ENCODE measurements at places on chromosomes 7 and 10. TPM values are rescaled to one million over a fixed set of nuclear protein-coding genes. Genes with fewer than 3 reads are reported as not detected.

DNA sequence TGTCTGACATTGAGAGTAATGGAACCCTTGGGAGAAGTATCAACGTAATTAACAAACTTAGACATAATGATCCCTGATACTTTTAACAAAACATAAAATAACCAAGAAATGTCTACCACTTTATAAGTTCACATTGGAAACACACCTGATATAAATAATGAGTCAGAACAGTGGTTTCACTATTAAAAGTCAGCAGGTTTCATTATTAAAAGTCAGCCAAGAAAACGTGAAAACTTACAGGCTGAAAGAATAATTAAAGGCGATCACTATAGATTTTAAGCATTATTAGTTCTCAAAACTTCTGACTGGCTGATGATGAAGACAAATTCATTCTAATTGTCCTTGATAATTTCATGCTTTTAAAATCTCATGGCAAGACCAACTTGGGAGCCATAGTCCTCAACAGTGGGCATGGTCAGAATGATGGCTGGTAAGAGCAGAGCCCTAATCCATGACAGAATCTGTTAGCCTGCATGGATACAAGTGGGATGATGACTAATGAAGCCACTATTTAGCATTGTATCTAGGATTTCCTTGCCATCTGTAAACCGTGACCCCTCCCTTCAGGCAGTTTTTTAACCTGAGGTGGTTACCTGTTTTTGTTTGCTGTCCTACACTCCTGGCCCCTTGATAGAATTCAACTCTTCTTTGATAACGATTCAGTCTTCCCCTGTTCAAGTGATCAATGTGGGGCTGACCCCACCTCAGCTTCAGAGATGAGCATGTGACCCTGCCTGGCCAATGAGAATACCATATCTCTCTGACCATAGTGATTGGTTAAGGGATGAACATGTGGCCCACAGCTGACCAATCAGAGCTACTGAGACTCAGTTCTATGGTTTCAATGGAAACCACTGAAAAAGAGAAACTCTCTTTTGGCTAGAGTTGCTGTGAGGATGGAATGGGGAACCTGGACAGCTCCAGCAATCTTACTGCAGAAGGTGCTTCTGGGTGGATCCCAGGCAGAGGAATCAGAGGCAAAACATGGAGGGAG, 151.0 kb downstream of the PLPP4 start:
- no peak overlapping the region for H3K4me3 ChIP-seq
- no peak for DNase-seq
- no peaks in the 10 kb centered on the region for H3K36me3 ChIP-seq
- H3K4me1 ChIP-seq, result no peaks in the 10 kb centered on the region
- peaks cover 32% of the 10 kb centered on the region for H3K27me3 ChIP-seq
- no peak overlapping the region for H3K27ac ChIP-seq

GRCh38 chr10:5467207-5467535, 32.2 kb downstream of the CALML5 start:
- no peak overlapping the region for H3K4me3 ChIP-seq
- peak overlapping the region; percentile 78 for H3K27ac ChIP-seq
- no peak for DNase-seq

The NOM1 gene
- total RNA-seq, result 25.9 TPM

The HYAL4 gene
- total RNA-seq, result not detected

DNA sequence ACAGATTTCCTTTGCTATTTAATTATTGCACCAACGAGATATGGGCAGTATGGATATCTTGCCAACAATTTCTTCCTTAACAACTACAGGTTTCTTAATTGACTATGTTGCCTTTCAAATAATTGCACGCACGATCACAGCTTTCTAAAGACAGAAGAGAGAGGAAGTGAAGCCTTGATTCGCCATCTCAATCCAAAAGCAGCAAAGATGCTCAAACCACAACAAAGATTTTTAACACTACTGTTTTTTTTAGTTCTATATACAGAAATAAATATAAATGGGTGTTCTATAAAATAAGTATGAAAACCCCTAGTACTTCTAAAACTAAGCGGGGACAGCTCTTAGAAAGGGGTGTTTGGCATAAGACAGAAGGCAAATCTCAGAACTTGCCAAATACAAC, 251.3 kb downstream of the SFMBT2 start:
- no peaks in the 10 kb centered on the region for H3K4me1 ChIP-seq
- H3K36me3 ChIP-seq, result peaks cover 31% of the 10 kb centered on the region
- no peak for DNase-seq

The CCM2 gene
- 35.1 TPM for total RNA-seq

Data from MCF 10A (cell line).